ENCODE measurements at places on chromosomes 4 and X. TPM values are rescaled to one million over a fixed set of nuclear protein-coding genes. Genes with fewer than 3 reads are reported as not detected.

Gene GNRHR
- total RNA-seq, result 1.2 TPM

Gene MCF2
- total RNA-seq, result 2.4 TPM

Gene AASDH
- total RNA-seq, result 13.6 TPM

Gene MOB1B
- total RNA-seq, result 13.1 TPM

Gene IGSF1
- total RNA-seq, result not detected

Measured in motor neuron (in vitro differentiated cells).